ENCODE measurements at places on chromosomes 4 and X. TPM values are rescaled to one million over a fixed set of nuclear protein-coding genes. Genes with fewer than 3 reads are reported as not detected.

The CHIC1 gene
- total RNA-seq, result 7.5 TPM

The DCAF8L2 gene
- under 0.01 TPM for total RNA-seq

The CT55 gene
- not detected for total RNA-seq

The SPANXD gene
- not detected for total RNA-seq

The ARMCX5 gene
- total RNA-seq, result 18.0 TPM

The GUCY1B1 gene
- total RNA-seq, result 6.3 TPM
